ENCODE measurements at places on chromosomes 11 and 22. TPM values are rescaled to one million over a fixed set of nuclear protein-coding genes. Genes with fewer than 3 reads are reported as not detected.

GRCh38 chr11:130403271-130403804 is 25.1 kb downstream of the ADAMTS8 start:
- H3K36me3 ChIP-seq: no peaks in the 10 kb centered on the region
- no peak for DNase-seq
- no peaks in the 10 kb centered on the region for H3K27me3 ChIP-seq
- H3K4me3 ChIP-seq: no peak overlapping the region
- no peak overlapping the region for H3K27ac ChIP-seq

DNA sequence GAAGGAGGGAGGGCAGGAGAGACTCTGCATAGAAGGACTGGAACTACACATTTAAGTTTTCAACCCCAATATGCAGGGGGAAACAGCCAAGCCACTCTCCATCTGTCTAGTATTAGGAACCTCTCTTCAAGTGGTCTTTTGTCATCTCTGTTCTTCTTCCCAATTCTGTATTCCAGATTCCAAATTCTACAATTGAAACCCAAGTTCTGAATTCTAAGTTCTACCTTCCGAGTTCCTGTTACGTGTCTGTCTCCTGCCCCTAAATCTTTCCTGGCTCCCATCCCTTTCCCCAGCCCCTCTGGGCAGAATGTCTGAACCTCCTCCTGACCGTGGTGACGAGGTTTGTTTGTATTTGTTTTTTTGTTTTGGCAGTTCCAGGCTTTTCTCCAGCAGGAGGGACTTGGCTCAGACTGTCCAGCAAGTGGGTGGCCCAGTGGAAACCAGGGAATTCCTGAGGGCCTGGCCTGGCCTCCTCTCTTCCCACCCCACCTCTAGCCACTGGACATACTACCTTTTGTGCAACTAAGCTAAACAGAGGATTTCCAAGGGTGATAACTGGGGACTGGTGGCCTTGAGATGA is 1.6 kb upstream of the THOC5 start:
- peaks cover 5% of the 10 kb centered on the region for H3K36me3 ChIP-seq
- H3K4me3 ChIP-seq: no peak overlapping the region
- H3K27ac ChIP-seq: no peak overlapping the region
- DNase-seq: no peak
- peaks cover 8% of the 10 kb centered on the region for H3K4me1 ChIP-seq

GRCh38 chr11:1057806-1058205 is 16.9 kb upstream of the MUC2 start:
- no peak overlapping the region for H3K27ac ChIP-seq
- no peak overlapping the region for H3K4me3 ChIP-seq
- no peaks in the 10 kb centered on the region for H3K36me3 ChIP-seq

- H3K36me3 ChIP-seq: no peaks in the 10 kb centered on the region
- H3K4me3 ChIP-seq: no peak within 1 kb of the TSS
- peaks cover 15% of the 10 kb centered on the region for H3K27me3 ChIP-seq
- no peak for DNase-seq
Observed at GRCh38 chr22:26617271-26618199, at the start of gene CRYBB1. CRYBB1 (minus strand) TSS chr22:26618027; CDS start chr22:26616319, 1,708 bp downstream.

DNA sequence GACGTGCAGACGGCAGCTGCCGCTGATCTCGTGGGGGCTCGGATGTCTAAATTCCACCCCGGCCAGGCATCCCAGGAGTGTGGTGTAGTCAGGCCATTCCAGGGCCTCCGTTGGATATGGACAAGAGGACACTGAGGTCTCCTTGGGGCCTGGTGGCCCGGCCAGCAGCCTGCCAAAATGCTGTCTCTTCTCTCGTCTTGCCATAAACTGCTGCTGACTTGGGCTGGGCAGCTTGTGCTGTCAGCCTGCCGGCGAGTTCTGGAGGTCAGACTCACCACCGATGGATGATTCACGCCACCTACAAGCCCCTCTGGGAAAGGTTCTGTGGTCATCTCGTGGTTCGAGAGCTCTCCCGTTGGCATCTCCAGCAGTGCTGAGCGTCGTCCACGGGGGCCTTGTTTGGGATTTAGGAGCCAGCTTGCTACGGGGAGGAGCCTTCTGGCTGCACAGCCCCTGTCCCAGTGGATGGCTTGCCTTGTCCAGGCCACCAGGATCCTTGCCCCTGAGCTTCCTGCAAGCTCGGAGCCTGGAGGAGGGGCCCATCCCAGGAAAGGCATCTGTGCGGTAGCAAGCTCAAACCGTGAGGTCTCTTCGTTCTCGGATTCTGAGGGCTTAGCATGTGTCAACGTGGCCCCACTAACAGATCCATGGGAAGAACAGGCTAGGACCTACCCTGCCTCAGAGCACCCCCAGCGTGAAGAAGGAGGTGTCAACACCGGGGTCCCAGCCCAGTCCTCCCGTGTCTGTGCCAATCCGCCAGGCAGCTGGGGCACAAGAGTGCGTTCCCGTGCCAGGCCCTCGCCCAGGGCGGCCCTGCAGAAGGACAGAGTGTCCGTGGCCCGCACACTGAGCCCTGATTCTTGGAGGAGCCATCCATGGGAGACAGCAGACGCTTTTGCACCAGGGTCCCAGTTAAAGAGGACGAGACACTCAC is 1114.1 kb downstream of the BRD1 start:
- no peak overlapping the region for H3K4me3 ChIP-seq
- no peaks in the 10 kb centered on the region for H3K4me1 ChIP-seq
- no peak overlapping the region for H3K27ac ChIP-seq

DNA sequence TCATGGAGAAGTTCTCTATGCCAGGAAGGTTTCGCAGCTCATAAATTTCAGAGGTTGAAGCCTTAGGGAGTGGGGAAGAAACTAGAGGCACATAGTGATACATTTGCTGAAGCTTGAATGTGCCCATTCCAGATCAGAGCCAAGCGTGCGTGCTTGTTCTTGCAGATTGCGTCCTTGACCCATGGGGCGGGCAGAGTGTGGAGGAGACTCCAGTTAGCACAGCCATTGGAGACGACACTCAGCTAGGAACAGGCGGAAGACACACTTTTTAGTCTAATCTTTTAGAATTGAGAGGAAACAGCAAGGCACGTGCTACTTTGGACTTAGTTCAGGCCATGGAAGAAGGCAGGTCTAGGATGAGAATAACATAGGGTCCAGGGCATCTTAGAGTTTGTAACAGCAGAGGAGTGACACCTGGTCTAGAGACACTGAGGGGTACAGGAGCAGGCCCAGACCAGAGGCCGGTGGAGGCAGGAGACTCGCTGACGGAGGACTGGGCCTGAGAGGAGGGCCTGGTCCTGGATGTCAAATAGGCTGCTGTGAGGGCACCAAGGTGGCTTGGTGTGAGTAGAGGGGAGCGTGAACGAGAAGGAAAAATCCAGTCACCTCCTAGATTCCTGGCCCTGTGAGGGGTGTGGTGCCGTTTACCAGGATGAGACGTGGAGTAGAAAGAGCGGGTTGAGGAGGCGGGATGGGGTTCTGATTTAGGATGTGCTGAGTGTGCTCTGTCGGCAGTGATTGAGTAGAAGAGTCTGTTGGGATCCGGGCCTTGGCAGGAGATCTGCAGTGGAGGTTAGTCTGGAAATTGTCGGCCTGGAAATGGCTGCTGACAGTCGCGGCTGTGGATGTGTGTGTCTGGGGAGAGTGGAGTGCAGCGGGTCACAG is 154.7 kb downstream of the TBC1D22A start:
- H3K4me1 ChIP-seq: no peaks in the 10 kb centered on the region
- H3K27ac ChIP-seq: no peak overlapping the region
- no peaks in the 10 kb centered on the region for H3K27me3 ChIP-seq
- no peak for DNase-seq

DNA sequence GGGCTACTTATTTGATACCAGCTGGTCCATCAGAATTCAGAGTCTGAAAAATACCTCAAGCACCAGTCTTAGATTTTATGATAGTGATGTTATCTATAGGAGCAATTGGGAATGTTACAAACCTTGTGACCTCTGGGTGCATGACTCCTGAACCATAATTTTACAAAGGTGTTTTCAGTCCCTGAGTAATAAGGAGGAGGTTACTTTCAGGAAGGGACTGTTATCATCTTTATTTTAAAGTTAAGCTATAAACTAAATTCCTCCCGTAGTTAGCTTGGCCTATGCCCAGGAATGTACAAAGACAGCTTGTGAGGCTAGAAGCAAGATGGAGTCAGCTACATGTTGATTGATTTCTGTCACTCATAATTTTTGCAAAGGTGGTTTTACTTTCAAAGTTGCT is 101.9 kb downstream of the UVRAG start:
- no peak overlapping the region for H3K4me3 ChIP-seq
- H3K4me1 ChIP-seq: peaks cover 4% of the 10 kb centered on the region
- no peak for DNase-seq

- DNase-seq: no peak
- no peaks in the 10 kb centered on the region for H3K36me3 ChIP-seq
- no peak overlapping the region for H3K27ac ChIP-seq
- no peak overlapping the region for H3K4me3 ChIP-seq
Observed at GRCh38 chr22:20253161-20253560, 15.0 kb downstream of the RTN4R start.

- H3K27ac ChIP-seq: no peak overlapping the region
- no peaks in the 10 kb centered on the region for H3K4me1 ChIP-seq
- no peaks in the 10 kb centered on the region for H3K27me3 ChIP-seq
- DNase-seq: no peak
Observed at GRCh38 chr22:44918925-44919392, 90.8 kb downstream of the PHF21B start.

GRCh38 chr11:2366276-2366675 is 10.8 kb upstream of the CD81 start:
- no peak for DNase-seq
- H3K27me3 ChIP-seq: no peaks in the 10 kb centered on the region
- no peak overlapping the region for H3K27ac ChIP-seq
- H3K36me3 ChIP-seq: no peaks in the 10 kb centered on the region

- H3K27me3 ChIP-seq: no peaks in the 10 kb centered on the region
- no peak overlapping the region for H3K27ac ChIP-seq
- no peaks in the 10 kb centered on the region for H3K4me1 ChIP-seq
- no peaks in the 10 kb centered on the region for H3K36me3 ChIP-seq
- DNase-seq: no peak
Observed at GRCh38 chr22:37352481-37352880, 70.2 kb downstream of the CYTH4 start.

DNA sequence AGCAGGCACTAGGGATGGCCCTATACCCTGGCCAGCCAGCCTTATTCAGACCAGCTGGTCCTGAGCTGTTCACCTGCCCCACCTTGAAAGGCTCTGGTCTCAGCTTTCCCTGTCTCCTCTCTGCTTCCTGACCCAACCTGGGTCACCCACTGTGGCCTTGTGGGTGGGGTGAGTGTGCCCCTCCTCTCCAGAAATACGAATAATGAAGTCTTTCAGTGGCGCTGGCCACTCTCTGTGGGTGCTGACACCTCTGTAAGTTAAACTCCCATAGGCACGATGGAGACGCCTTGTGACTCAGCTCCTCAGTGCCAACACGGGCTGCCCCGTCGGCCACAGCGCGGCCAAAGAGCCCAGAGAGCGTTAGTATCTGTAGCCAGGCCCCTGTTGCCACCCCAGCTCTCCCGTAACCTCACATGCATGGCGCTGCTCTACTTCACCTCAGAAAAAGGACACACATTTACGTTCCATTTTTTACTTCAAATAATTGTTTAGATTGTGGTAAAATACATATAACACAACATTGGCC is 74.6 kb upstream of the SEPTIN5 start:
- no peak for DNase-seq
- no peak overlapping the region for H3K4me3 ChIP-seq
- no peaks in the 10 kb centered on the region for H3K4me1 ChIP-seq
- no peaks in the 10 kb centered on the region for H3K27me3 ChIP-seq

GRCh38 chr11:11430431-11430830 is 77.4 kb upstream of the CSNK2A3 start:
- H3K36me3 ChIP-seq: no peaks in the 10 kb centered on the region
- DNase-seq: no peak
- H3K27me3 ChIP-seq: no peaks in the 10 kb centered on the region
- no peak overlapping the region for H3K27ac ChIP-seq
- no peak overlapping the region for H3K4me3 ChIP-seq
- no peaks in the 10 kb centered on the region for H3K4me1 ChIP-seq

- peak; percentile 49 for DNase-seq
- no peaks in the 10 kb centered on the region for H3K36me3 ChIP-seq
- peaks cover 17% of the 10 kb centered on the region for H3K4me1 ChIP-seq
- no peak overlapping the region for H3K4me3 ChIP-seq
Observed at GRCh38 chr11:111603611-111604130, 1.4 kb downstream of the SIK2 start.

DNA sequence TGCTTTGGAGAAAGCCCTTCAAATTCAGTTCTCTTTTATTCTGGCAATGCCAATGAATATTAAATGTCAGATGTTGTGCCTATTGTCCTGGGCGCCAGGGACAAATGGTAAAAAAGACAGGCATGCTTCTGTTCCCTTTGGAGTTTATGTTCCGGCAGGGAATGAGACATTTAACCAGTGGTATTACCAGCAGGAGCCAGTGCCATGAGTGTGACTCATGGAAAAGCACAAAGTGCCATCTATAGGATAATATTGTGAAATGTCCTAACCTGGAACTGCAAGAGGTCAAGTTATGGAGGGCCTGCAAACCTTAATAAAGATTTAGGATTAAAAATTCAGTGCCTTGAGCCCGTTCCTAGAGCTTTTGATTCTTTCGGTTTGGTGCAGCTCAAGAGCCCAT is 39.5 kb downstream of the REXO2 start:
- no peaks in the 10 kb centered on the region for H3K4me1 ChIP-seq
- H3K36me3 ChIP-seq: no peaks in the 10 kb centered on the region
- H3K27me3 ChIP-seq: no peaks in the 10 kb centered on the region
- H3K27ac ChIP-seq: no peak overlapping the region
- H3K4me3 ChIP-seq: no peak overlapping the region

DNA sequence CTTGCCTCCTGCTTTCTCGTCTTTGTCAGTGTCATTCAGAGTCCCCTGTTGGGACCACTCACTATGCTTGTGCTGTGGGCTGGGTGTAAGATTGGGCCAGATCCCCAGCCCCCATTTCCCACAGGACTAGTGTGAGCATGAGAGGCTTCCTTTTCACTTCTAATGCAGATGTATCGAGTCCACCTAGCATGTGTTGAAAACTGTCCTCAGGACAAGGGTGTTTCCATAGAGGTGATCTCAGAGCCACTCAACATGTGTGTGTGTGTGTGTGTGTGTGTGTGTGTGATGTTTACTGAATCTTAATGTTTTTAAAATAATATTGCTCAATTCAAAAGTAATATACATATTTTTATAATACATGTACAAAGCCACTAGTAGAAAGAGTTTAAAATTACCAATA is 11.4 kb upstream of the CD44 start:
- no peak for DNase-seq
- no peaks in the 10 kb centered on the region for H3K4me1 ChIP-seq
- H3K4me3 ChIP-seq: no peak overlapping the region
- H3K27me3 ChIP-seq: peaks cover 2% of the 10 kb centered on the region
- no peaks in the 10 kb centered on the region for H3K36me3 ChIP-seq

GRCh38 chr11:61092908-61093763 is 9.2 kb upstream of the CD5 start:
- no peaks in the 10 kb centered on the region for H3K4me1 ChIP-seq
- DNase-seq: no peak
- H3K27ac ChIP-seq: no peak overlapping the region
- no peaks in the 10 kb centered on the region for H3K36me3 ChIP-seq

The LRRC74B gene
- not detected for total RNA-seq

The BEST1 gene
- 0.21 TPM for total RNA-seq

The CASP4 gene
- 77.4 TPM for total RNA-seq

The RIMBP3B gene
- total RNA-seq: not detected

The SLC29A2 gene
- 4.8 TPM for total RNA-seq

The MYO18B gene
- total RNA-seq: not detected

The CABP4 gene
- 4.2 TPM for total RNA-seq

Measured in endothelial cell of umbilical vein (primary cell).